Cortex of kidney (tissue), 1 donor: ENCODE measurements at places on chromosomes 13 and 19.

GRCh38 chr13:59829690-59830089 is 334.0 kb downstream of the DIAPH3 start:
- no peak for DNase-seq

- no peak for DNase-seq
Observed at GRCh38 chr19:46009530-46010510, 13.0 kb downstream of the PGLYRP1 start.

GRCh38 chr19:1285737-1286360 is at the start of gene EFNA2:
TSS of gene EFNA2 (plus strand) at chr19:1285873. CDS start at chr19:1286169, 296 bp downstream.
- DNase-seq: no peak

DNA sequence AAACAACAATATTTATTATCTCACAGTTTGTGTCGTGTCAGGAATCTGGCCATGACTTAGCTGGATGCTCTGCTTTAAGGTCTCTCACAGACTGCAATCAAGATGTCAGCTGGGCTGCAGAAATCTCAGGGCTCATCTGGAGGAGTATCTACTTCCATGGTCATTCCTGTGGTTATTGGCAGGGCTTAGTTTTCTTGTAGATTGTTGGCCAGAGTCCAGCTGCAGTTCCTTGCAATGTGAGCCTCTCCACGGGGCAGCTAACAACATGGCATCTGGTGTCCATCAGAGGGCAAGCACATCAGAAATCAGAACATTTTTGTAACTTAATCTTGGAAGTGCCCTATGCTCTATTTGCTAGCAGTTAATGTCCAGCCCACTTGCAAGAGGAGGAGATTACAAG is 45.7 kb upstream of the TDRD3 start:
- no peak for DNase-seq

DNA sequence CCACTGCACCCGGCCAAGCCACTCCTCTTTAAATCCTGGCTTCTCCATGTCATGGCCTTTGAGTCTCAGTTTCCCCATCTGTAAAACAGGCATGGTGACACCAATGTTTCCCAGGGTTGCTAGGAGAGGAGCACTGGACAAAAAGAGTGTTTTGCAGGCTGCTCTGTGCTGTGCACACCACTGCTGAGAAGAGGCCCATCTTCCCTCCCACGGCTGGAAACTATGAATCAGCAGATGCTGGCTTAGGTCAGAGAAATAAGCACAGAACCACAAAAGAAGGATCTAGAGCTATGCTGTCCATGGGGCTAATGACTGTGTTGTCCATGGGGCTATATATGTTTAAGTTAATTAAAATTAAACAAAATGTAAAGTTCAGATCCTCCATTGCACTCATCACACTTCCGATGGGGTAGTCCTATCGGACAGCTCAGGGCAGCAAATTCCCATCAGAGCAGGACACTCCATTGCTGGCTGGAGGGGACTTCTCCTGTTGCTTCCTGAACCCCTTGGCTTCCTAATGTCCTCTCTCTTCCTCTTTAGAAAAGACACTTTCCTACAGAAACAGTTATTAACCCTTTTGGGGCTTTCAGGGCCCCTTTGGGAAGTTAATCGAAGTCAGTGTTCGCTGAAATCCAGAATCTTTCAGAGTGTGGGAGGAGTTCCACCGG is 37.1 kb downstream of the TSHZ3 start:
- DNase-seq: no peak

DNA sequence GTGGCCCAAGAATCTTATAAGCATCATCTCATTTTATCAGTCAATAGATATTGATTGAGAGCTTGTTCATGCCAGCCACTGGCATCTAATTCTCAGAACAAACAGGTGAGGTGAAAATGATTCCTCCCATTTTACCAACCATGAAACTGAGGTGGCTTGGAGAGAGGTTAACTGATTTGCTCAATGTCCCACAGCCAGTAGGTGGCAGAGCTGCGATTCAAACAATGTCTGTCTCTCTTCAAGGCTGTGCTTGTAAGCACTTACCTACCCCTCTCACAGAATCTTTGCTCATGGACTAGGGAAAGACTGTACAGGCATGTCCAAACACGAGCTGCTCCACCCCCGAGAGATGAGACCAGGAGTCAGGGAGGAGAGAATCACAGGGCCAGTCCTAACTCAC is 21.5 kb upstream of the GSX1 start:
- no peak for DNase-seq

DNA sequence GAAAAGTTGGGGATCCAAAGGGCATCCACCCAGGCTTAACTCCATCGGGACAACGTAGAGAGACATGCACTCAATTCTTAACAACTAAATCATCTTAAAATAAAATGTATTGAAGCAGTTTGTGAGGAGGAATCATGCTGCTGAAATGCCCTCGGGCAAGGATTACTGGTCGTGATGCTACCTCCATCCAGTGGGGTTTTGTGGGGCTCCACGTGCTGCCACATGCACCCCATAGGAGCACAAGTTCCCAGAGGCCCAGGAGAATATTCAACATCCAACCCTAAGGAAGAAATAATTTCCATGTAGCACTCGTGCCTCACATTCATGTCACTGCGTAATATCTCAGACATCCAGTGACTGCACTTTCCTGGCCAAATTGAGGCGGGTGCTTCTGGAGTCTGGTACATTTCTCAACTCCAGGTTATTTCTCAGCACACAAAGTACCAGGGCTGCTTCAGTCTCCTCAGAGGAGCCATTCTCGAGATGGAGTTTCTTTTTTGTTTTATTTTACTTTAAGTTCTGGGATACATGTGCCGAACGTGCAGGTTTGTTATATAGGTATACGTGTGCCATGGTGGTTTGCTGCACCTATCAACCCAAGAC is 429.8 kb downstream of the FOXO1 start:
- no peak for DNase-seq

DNA sequence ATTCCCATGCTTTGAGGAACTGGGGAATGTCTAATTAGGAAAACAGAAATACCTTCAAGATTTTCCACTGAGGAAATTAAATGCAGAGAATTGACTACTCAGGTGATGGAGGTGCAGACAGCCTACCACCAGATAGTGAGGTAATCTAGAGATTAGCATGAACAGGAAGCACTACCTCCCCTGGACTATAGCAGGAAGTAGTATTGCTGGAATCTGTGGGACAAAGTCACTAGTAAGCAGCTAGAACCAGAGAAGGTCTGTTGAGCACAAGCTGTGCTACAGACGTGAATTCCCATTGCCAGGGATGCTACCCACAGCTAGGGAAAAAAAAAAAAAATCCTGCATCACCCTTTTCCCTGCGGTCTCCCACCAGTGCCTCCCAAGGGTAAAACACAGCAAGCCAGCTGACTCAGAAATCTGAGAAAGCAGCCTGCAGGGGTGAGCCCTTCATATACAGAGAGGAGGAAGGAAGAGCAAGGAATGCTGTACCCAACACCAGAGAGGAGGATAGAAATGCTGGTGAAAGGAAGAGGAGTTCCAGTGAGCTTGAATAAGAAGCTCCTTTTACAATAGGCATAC is 10.2 kb downstream of the ENOX1 start:
- no peak for DNase-seq

GRCh38 chr13:24313439-24313838 is 4.1 kb downstream of the C1QTNF9 start:
- no peak for DNase-seq

GRCh38 chr13:85806553-85807175 is 7.4 kb upstream of the SLITRK6 start:
- DNase-seq: no peak

DNA sequence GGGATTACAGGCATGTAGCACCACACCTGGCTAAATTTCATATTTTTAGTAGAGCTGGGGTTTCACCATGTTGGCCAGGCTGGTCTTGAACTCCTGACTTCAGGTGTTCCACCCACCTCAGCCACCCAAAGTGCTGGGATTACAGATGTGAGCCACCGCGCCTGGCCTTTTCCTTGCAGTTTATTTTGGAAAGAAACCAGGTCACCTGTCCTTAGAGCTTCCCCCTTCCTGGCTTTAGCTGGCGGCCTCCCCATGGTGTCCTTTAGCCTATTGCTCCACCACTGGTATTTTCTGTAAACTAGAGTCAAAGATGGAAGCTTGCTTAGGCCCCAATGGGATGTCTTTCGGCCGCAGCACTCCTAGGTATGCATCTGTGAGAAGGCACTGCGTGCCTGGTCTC is 91.2 kb downstream of the DPF1 start:
- no peak for DNase-seq

DNA sequence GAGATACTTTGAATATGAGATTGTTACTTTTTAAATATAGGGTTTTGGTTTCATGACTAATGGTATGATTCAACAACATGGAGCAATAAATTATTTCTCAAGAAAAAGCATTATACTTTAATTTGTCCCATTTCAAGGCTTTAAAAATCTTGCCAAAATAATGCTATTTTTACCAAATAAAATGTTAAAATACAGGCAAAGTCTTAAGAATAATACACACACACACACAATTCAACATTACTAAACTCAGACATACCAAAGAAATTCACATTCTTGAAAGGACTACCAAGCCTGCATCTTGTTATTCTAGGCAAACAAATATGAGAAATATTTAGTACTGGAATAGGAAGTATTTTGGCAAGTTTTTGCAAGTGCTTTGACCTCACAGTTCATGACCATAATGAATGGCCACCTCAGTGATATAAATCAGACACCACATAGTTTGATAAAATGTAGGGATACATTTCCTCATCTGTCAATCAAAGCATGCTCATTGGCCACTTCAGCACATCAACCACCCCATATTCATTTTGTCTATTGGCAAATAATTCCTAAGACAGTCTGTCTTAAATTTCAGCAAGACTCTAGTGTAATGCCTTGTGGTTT is 107.2 kb downstream of the NALCN start:
- no peak for DNase-seq

DNA sequence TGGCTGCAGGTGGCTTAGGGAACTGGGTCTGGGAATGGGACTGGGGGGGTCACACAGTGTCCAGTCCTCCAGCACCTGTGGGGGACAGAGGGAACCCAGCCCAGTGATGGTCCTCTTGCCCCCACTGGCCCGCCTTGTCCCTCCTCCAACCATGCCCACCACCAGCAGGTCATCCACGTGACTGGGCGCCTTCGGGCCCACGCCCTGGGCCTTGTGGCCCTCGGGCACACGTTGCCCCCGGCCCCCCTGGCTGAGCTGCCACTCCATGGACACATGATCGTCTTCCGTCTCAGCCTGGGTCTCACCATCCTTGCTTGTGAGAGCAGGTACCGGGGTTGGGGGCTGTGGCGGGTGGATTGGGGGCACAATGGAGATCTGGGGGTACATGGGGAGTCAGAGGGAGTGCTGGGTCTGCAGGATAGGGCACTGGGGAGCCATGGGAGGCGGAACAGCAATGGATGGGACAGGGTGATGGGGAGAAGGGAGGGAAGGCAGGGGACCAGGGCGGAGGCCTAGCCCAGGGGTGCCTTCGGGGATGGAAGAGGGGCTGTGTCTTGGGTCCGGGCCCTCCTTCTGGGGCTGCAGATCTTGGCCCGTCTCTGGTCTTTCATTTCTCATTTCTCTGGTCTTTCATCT is 9.1 kb downstream of the TMEM160 start:
- no peak for DNase-seq

GRCh38 chr13:19726611-19727010 is 56.1 kb downstream of the PSPC1 start:
- no peak for DNase-seq

DNA sequence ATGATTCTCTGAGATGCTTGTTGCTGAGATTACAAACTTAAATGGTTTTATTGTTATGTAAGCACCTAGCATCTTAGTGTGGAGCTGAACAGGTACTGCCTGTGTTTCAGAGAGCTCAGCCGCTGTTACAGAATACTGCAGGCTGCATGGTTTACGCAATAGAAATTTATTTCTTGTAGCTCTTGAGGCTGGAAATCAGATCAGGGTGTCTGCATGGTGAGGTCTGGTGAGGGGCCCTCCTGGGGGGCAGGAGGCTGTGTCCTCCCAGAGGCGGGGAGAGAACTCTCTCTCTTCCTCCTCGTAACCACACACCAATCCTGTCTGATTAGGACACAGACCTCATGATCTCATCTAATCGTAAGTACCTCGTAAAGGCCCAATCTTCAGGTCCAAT is 13.1 kb downstream of the ATP11A start:
- no peak for DNase-seq

- DNase-seq: no peak
Observed at GRCh38 chr13:109144693-109145437, 515.5 kb downstream of the MYO16 start.

GRCh38 chr13:20699715-20700114 is 3.8 kb upstream of the IL17D start:
- DNase-seq: no peak

DNA sequence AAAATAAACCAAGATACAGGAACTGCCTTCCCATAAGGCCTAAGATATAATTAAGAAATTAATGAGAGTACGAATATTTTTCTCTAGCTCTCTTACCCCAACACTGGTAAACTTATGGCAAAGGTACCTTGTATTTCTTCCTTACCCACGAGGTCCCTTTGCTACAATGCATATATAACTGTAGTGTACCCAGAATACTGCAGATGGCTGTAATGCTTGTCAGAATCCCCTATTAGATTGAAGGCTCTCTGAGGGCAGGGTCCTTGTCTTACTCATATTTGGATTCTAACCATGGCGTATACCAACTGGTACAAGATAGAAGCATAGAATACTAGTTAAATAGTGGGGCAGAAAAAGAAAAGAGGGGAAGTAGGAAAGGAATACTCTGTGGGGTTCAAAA is 15.1 kb downstream of the SLC25A30 start:
- no peak for DNase-seq
